A549 treated with CORT108297 at 1 μM for 4 hours (cell line): ENCODE measurements at places on chromosomes 7 and 10. TPM values are rescaled to one million over a fixed set of nuclear protein-coding genes. Genes with fewer than 3 reads are reported as not detected.

The C10orf88 gene
- 7.2 to 9.5 TPM (median 9.2 TPM) in 5 replicates for total RNA-seq

The ST8SIA6 gene
- total RNA-seq, result 0.03 to 0.08 TPM (median 0.04 TPM) in 3 of 5 replicates, not detected in the others

The PLPP4 gene
- total RNA-seq, result 0.05 to 0.08 TPM in 2 of 5 replicates, not detected in the others

The PPP1R9A gene
- 3.1 to 4.9 TPM (median 4.0 TPM) in 5 replicates for total RNA-seq

The CNNM1 gene
- total RNA-seq, result 17.7 to 23.1 TPM (median 22.1 TPM) in 5 replicates

The SFTPA1 gene
- not detected in 5 replicates for total RNA-seq

The ASIC3 gene
- total RNA-seq, result 4.3 to 12.9 TPM (median 10.4 TPM) in 5 replicates

The CARD11 gene
- 1.0 to 2.2 TPM (median 1.6 TPM) in 5 replicates for total RNA-seq

The SPDYE17 gene
- total RNA-seq, result not detected in 5 replicates

The ZPBP gene
- total RNA-seq, result not detected in 5 replicates

The CLCN1 gene
- total RNA-seq, result 0.02 to 0.08 TPM (median 0.07 TPM) in 4 of 5 replicates, not detected in the other

The FAM13C gene
- total RNA-seq, result 0.06 to 0.23 TPM (median 0.09 TPM) in 5 replicates

The AEBP1 gene
- total RNA-seq, result 0.02 TPM in 1 of 5 replicates, not detected in the others
